T-helper 17 cell (primary cell): ENCODE measurements at places on chromosomes 7 and 10.

DNA sequence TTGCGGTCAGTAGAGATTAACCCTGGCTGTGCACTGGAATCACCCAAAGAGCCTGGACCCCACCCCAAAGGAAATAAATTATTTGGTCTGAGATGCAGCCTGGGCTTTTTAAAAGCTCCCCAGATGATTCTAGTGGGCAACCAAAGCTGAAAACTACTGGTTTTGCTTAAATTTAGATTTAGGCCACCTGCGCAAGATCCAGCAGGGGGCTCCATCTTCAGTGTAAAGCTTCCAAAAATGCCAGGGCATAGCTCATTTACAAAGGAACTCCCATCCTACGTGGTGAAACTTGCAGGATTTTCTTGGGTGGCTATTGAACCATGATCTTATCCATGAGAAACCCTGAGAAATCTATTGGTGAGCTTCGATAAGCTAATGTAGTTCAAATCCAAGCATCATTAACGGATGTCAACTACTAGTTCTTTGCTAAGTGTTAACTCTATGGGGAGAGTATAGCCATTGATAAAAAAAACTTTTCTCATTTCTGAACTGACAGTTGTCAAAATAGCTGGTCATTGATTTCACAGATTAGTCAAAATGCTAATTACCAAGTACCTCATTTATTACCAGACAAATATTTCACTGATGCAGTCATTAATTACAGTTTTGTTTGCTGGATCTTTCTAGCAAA is 315.3 kb downstream of the LHFPL3 start:
- peaks cover 57% of the 10 kb centered on the region for H3K27me3 ChIP-seq
- H3K27ac ChIP-seq, result no peak overlapping the region
- no peak for DNase-seq
- no peak overlapping the region for H3K4me3 ChIP-seq
- no peaks in the 10 kb centered on the region for H3K36me3 ChIP-seq

DNA sequence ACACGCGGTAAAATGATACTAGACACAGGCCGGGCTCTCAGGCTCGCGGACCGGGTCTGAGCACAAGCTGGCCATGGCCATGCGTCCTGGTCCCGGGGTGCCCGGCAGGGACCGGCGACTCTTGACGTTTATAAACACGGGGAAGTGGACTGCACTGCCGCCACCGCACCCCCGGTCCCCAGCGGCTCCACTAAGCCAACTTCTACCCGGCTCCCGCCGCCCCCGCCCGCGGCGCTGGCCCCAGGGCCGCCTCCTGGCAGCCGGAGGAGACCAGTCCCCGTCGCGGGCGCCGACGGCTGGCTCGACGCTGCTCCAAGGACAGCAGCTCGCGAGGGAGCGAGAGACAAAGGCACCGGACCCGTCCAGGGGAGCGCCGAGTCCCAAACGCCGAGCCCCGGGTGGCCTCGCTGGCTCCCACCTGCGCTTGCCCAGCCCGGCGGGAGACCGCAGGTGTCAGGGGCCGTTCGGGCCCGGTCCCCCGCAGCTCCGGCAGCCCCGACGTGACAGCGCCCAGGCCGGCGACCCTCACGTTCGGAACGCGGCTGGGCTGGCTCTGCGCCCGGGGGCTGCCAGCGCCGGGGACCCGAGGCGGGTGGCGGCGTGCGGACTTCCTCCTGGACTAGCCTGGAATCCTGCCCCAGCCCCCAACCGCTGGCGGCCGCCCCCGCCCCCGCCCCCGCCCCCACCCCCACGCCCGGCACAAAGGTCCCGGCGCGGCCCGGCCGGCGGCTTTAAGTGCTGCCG is 517 bp downstream of the ITGB1 start:
- peaks cover 49% of the 10 kb centered on the region for H3K4me1 ChIP-seq
- no peak for DNase-seq
- peaks cover 8% of the 10 kb centered on the region for H3K36me3 ChIP-seq

DNA sequence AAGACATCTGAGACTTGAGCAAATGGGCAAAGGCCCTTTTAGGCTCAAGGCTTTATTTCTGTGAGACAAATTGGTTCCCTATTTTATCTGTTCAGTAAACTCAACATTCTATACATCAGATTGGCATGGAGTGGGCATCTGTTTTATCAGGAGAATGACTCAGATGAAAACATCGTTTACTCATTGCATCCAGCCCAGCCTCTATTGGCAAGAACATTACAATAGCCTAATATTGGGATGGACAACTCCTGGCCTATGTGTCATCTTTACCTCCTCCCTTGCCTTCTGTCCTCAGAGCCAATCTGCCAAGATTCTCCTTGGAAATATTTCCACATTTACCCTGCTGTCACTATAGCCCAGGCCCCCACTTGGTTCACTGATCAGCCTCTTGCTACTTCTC is 5.5 kb upstream of the BLNK start:
- H3K27ac ChIP-seq, result no peak overlapping the region
- H3K4me1 ChIP-seq, result no peaks in the 10 kb centered on the region
- peaks cover 31% of the 10 kb centered on the region for H3K27me3 ChIP-seq
- H3K36me3 ChIP-seq, result peaks cover 2% of the 10 kb centered on the region
- no peak overlapping the region for H3K4me3 ChIP-seq

DNA sequence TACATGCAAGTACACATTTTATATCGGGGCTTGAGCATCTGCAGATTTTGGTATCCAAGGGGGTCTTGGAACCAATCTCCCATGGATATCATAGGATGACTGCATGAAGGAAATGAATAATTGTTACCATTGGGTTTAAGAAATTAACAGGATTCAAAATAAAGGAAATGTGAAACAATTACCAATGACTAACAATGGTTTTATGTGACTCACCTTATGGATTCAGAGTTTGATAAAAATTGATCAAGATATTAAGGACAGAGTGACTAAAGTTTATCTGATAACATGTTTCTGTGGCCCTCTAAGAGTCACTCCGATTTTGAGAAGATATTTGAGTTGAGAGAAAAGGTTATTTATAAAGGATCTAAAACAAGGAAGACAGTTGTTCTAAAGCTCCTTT is 93.0 kb upstream of the ODAD2 start:
- H3K36me3 ChIP-seq, result peaks cover 4% of the 10 kb centered on the region
- H3K4me1 ChIP-seq, result peaks cover 2% of the 10 kb centered on the region
- no peak overlapping the region for H3K4me3 ChIP-seq
- H3K27ac ChIP-seq, result no peak overlapping the region
- H3K27me3 ChIP-seq, result no peaks in the 10 kb centered on the region
- no peak for DNase-seq

DNA sequence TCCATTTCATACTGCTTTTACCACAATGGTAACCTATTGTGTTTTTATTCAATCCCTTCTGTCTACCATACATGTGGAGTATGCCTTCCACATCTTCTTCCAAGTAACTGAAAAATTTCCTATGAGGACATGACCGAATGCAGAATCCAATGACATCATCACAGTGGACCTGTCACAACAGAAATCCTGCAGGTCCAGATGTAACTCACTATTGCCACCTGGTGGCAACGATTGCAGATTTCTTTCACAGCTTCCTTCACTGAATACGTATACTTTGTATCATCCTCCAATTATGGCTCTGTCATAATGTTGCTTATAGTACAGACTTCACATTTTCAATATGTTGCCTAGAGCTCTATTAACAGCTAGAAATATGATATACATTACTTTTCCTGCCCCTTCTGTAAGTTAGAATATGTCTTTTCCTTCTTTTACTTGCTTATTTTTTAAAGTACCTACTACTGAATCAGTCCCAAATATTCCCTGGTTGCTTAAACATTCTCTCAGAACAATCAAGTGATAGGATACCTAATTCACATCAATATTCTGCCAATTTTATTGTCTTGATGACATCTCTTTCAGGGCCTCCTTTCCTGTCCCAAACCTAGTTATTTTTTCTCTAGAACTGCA is 45.4 kb downstream of the SLC13A1 start:
- H3K36me3 ChIP-seq, result no peaks in the 10 kb centered on the region
- DNase-seq, result peak; percentile 4
- H3K27ac ChIP-seq, result no peak overlapping the region
- no peaks in the 10 kb centered on the region for H3K27me3 ChIP-seq
- H3K4me1 ChIP-seq, result peaks cover 2% of the 10 kb centered on the region
